ENCODE measurements at places on chromosomes 4 and X. TPM values are rescaled to one million over a fixed set of nuclear protein-coding genes. Genes with fewer than 3 reads are reported as not detected.
A peak's percentile ranks its signal among the peaks of the same experiment; 100 is the strongest.

DNA sequence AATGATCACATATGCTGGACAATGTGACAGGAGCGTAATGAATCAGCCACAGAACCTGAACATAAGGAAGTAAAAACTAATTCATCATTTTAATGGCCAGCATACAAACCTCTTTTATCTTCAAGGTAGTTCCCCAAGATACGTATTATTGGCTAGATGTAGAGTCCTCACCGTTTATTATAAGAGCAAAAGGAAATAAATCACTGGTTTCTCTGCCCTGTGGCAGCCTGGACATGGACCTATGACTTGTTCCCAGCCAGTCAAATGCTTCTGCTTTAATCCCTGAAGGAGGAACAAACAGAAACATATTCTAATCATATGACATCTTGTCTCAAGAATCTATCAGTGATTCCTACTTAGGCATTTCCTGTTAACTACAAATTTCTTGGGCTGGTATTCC is 86.8 kb upstream of the FAM241A start:
- no peak for DNase-seq

GRCh38 chr4:181821039-181822004 is 421.9 kb upstream of the TENM3 start:
- DNase-seq, result no peak

GRCh38 chrX:21708116-21708515 is 49.8 kb downstream of the SMPX start:
- peak; percentile 10 for DNase-seq

RASGEF1B gene
- total RNA-seq, result 6.9 TPM

GAGE12H gene
- total RNA-seq, result not detected
